Activated naive CD4-positive, alpha-beta T cell treated with anti-CD3 and anti-CD28 coated beads, Interleukin-2, amount 10 ng/mL, durations not matched to agents 7 days and 5 days (primary cell): ENCODE measurements at places on chromosomes 1 and 21.

- no peak for DNase-seq
Observed at GRCh38 chr1:51327386-51327785, 3.0 kb downstream of the TTC39A start.

GRCh38 chr1:12634696-12635202 is 9.1 kb upstream of the AADACL4 start:
- no peak for DNase-seq

DNA sequence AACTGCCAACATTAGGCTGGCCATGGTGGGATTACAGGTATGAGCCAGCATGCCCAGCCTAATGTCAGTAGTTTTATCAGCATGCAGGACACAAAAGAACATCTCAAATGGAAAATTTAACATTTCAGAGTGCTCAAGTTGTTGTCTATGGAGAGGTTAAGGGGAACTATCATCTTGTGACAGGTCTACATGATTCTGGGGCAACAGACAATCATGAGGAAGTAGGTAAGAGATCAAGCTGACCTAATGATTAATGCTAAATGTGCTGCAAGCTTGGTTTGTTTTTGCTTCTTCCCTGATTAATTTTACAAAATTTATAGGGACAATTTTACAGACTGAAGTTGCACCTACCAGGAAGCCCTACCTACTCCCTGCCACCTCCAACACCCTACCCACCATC is 36.6 kb downstream of the FMO4 start:
- no peak for DNase-seq

GRCh38 chr1:177784936-177785335 is 184.9 kb downstream of the SEC16B start:
- DNase-seq: no peak

DNA sequence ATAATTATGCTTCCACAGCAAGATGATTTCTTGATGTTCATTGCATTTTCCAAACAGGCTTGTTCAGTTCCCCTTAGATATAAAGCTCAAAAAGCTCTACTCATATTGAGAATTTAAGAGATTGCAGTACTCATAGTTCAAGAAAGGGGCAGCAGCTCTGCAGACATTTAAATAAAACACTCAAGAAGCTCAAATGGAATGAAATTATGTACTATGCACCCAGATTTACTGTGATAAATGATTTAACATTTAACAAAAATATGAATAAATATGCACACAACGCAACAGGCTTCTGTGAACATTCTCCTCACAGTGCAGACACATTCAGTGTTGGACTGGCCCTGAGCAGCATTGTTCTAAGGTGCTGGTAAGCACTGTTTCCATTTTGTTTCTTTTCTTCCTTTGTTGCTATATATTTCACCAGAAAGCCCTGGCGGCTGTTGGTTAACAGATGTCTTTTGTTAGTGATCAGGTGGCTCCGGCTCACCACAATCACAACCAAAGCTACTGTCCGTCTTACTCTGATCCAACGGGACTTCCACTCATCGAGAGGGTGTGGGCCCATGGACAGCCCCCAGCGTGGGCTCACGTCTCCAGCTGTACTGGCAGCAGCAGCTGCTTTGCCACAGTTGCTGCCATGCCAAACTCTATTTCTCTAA is 1440.3 kb downstream of the NCAM2 start:
- DNase-seq: no peak

DNA sequence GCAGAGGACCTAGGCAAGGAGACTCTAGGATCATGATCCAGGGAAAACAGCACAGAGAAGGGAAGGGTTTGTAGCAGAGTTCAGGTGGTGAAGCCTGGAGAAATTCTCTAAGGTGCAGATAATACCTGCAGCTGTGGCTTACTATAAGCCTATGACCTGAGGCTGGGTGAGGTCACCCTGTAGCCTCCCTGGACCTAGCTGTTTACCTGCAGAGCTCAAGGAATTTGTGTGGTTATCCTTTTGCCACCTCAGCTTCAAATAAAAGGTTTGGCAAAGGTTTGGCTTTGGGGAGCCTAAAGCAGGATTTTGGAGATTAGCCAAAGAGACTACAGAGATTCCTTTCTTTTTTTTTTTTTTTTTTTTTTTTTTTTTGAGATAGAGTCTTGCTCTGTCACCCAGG is 79.5 kb upstream of the ZNF648 start:
- DNase-seq: no peak

GRCh38 chr21:27681841-27682240 is 715.0 kb upstream of the ADAMTS5 start:
- DNase-seq: no peak

DNA sequence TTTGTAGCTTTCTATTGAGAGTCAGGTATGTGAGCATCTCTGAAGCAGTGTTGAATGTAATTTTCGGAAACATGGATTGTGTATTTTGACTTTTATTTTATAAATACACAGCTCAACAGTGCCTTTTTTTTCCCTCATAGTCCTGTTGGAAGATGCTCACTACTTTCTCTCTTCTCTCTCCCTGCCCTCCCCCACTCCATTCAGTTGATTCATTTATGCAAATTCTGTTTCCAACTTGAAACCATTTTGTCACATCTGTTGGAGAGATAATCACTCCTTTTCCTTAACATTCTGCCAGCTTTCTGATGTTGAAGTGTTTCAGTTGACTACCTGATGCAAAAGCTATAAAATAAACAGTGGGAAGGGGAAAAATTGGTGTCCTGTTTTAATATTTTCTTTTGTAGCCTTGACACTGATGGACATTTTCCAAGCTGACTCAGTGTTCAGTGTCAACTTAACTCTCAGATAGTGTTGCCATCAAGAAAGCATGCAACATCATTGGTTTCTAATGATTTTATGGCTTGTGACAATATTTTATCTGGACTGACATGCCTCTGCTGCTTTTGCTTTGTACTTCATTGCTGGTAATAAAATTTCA is 194.5 kb downstream of the HS2ST1 start:
- no peak for DNase-seq

DNA sequence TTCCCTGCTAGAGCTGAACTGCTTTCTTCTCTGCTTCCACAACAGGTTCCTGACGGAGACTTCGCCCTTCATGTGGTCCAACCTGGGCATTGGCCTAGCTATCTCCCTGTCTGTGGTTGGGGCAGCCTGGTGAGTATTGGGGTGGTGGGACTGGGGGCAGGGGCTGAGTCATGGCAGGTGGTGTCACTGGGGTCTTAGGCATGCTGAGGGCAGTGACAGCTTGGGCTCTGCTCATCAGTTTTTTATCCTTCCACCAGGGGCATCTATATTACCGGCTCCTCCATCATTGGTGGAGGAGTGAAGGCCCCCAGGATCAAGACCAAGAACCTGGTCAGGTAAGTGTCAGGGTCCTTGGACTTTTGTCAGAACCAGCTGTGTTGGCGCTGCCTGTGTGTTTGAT is 1.3 kb downstream of the ATP6V0B start:
- no peak for DNase-seq

GRCh38 chr1:235746245-235746644 is 96.7 kb upstream of the GNG4 start:
- no peak for DNase-seq
